Activated naive CD4-positive, alpha-beta T cell treated with anti-CD3 and anti-CD28 coated beads, Interleukin-2, amount 50 U/mL, for 72 hours (primary cell): ENCODE measurements at places on chromosomes 2 and 18. TPM values are rescaled to one million over a fixed set of nuclear protein-coding genes. Genes with fewer than 3 reads are reported as not detected.

TMEM169 gene
- 1.7 TPM for total RNA-seq

CIB4 gene
- total RNA-seq = not detected

LONRF2 gene
- not detected for total RNA-seq

MYO5B gene
- 0.27 TPM for total RNA-seq

DNA sequence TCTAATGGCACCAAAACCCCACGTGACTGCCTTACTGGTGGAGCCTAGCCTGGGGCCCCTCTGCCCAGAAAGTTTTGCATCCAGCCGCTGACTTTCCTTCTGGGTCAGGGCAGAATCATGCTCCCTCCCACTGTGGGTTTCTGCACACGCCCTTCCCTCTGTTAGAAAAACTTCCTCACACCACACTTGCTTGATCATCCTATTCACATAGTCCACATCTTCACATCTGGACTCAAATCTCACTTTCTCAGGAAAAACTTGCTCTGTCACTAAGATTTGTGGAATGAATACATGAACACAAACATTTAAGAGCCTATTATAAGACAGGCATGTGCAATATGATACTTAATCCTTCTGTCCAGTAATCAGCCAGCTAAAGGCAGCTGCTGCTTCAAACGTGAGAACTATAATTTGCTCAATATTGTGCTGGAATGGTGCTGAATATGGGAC lies 274.7 kb downstream of the RND3 start:
- DNase-seq = no peak

GRCh38 chr2:110120171-110121051 lies 4.8 kb upstream of the MALL start:
- no peak for DNase-seq

GRCh38 chr18:62460851-62461300 lies 61.9 kb upstream of the ZCCHC2 start:
- DNase-seq = no peak

DNA sequence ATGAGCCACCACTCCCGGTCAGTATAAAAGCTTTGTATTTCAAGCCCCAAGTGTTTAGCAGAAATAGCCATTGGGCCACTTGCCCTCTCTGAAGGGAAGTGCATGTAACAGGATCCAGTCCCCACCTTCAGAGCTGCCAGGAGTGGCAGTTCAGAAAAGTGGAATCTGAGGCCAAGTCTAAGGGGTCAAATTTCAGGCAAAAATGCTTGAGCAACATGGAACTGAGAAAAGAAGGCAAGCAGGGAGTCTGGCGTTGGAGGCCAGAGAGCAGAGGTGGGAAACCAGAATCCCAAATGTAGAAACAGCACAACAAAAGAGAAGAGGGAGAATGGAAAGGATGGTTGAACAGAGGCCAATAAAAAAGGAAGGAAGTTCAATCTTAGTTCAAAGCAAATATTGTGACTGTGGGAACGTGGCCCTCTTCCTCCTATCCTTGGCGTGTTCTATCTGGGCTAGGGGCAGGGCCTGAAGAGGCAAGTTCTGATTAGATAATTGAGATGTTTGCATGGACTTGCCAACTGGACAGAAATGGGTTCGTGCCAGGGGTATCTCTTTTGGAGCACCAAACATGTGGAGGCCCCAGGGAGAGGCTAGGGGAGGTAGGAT lies 102.2 kb downstream of the AP1S3 start:
- no peak for DNase-seq

DNA sequence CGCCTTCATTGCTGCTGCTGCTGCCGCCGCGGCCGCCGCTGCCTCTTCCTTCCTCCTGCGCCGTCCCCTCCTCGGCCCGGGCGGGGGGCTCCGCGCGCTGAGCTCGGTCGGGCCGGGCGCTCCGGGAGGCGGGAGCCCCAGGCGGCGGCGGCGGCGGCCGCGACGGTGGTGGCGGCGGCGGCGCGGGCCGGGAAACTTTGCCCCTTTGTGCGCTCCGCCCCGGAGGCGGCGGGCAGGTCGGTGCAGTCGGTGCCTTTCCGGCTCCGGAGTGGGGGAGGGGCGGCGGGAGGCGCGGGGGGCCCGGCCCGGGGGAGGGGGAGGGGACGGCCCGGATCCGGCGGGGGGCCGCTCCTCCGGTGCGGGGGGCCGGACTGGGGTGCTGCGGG lies 205 bp downstream of the TET3 start:
- DNase-seq = no peak
